CD4-positive, alpha-beta T cell treated with Interleukin-6 for 4 hours (primary cell): ENCODE measurements at places on chromosomes 6 and 20.

GRCh38 chr6:140661691-140662090 lies 1287.2 kb upstream of the CITED2 start:
- no peak for DNase-seq

DNA sequence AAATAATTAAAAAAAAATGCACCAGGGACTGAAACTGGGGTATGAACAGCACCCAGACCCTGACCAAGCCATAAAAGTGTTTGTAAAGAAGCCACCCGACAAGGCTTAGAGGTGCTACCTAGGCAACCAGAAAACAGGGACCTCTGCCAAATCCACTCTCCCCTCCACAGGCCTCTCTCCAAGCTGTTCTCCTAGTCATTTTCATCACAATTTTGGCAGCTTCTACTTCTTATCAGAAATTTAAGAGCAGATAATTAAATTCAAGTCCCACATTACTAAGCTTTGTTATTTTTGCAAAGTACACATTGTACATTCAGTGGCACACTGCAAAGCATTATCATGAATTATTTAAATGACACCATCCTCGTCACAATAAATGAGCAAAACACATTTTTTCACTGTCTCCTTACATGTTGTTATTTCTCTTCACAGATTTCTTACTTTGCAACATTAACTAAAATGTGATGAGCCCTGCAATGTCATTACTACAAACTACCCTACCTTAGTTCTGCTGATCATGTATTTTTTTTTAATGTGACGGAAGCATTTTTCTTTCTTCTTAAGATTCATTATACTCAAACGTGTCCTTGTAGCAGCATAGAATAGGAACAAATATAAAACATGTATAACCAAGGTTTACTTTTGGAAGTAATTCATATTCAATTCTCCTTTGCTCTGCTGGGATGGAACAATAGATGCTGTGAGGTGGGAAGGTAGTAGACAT lies 38.1 kb downstream of the ECT2L start:
- DNase-seq, result no peak

DNA sequence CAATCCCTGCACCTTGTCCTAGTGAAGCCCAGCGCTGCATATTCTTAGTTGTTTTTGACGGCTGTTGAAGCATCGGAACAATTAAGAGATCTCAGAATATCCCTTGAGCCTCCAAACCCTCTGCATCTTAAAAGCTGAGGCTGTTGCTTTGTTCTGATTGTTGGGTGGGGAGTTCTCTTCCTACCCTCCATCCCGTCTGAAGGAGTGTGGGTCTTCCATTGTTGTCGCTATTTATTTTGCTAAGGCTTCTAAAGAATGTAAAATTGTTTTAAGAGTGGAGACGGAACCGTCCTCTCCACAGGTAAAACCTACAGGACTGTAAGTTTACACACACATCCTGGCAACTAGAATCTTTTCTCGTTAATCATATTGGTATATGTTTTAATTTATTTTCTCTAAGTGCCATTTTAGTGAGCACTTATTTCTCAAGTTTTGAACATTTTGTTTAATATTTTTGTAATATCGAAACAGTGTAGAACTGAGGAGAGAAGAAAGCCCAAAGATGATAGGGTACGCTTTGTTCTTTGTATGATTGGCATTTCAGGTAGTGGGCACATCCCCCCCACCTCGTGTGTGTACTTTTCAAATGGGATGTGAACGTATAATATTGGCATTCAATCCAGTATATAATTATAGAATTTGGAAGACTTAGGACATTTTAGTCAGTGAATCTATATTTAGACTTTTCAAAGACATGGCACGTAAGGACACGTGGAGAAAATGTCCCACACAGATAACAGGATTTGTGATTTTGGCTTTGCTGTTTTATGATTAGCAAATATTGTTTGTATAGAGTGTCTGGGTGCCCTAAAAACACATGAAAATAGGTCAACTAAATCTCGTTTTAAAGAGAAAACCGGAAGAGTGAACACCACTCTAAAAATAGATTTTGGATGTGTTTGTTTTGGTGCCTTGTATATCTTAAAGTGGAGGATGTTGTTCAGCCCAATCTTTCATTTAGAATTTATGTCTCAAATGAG lies 1.3 kb downstream of the RNF146 start:
- no peak for DNase-seq

GRCh38 chr6:106163446-106163965 lies 77.4 kb downstream of the PRDM1 start:
- peak; percentile 53 for DNase-seq

- DNase-seq, result no peak
These were observed 72.5 kb downstream of the NDUFAF5 start for GRCh38 chr20:13857304-13857703.

- no peak for DNase-seq
These were observed 35.7 kb downstream of the TGM2 start for GRCh38 chr20:38129248-38129865.

- no peak for DNase-seq
These were observed 810.7 kb downstream of the MAFB start for GRCh38 chr20:39878320-39878719.

GRCh38 chr6:44708208-44708607 lies 320.7 kb downstream of the CDC5L start:
- no peak for DNase-seq

DNA sequence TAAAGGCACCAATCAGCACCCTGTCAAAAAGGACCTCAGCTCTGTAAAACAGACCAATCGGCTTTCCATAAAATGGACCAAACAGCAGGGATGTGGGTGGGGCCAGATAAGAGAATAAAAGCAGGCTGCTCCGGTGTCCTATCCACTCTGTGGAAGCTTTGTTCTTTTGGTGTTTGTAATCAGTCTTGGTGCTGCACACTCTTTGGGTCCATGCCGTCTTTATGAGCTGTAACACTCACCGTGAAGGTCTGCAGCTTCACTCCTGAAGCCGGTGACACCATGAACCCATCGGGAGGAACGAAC lies 7.3 kb upstream of the PXDC1 start:
- DNase-seq, result no peak

DNA sequence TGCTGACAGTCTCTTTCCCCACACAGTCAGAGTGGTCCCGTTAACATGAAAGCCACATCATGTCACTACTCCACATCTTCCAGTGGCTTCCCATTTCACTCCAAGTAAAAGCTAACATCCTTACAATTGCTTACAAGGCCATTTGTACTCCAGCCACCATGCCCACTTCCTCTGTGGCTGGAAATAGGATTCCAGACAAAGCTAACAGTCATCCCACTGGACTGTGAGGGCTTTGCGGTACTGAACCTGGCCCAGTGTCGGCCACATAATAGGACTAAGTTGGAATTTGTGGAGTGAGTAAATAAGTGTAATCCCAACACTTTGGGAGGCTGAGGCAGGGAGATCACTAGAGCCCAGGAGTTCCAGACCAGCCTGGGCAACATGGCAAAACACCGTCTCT lies 10.9 kb downstream of the CCM2L start:
- no peak for DNase-seq

- DNase-seq, result no peak
These were observed 803 bp upstream of the SRXN1 start for GRCh38 chr20:653590-654416.

DNA sequence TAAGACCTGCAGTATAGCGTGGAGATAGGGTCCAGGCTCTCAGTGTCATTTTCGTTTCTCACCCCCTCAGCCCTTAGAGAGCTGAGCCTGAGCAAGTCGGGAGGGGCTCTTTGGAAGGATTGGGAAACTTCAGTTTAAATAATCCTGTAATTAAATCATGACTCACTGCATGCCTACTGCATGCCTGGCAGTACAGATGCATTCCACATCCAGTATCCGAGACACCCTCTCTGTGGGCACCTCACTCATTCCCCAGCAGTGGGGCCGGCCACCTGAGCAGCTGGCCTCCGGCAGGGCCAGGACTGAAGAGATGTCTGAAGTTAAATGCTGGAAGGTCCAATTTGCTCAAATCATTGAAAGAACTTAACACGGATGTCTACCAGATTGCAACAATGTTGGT lies 316.6 kb downstream of the THBS2 start:
- DNase-seq, result no peak

GRCh38 chr6:25150031-25150430 lies 129.1 kb upstream of the CARMIL1 start:
- DNase-seq, result no peak

- DNase-seq, result peak; percentile 75
These were observed 7.9 kb downstream of the NKX2-2 start for GRCh38 chr20:21505810-21506530.

GRCh38 chr20:52972965-52973819 lies 1.0 kb downstream of the TSHZ2 start:
- peak; percentile 64 for DNase-seq
